IMR-90 (cell line): ENCODE measurements at places on chromosomes 2 and 18. TPM values are rescaled to one million over a fixed set of nuclear protein-coding genes. Genes with fewer than 3 reads are reported as not detected.

DNA sequence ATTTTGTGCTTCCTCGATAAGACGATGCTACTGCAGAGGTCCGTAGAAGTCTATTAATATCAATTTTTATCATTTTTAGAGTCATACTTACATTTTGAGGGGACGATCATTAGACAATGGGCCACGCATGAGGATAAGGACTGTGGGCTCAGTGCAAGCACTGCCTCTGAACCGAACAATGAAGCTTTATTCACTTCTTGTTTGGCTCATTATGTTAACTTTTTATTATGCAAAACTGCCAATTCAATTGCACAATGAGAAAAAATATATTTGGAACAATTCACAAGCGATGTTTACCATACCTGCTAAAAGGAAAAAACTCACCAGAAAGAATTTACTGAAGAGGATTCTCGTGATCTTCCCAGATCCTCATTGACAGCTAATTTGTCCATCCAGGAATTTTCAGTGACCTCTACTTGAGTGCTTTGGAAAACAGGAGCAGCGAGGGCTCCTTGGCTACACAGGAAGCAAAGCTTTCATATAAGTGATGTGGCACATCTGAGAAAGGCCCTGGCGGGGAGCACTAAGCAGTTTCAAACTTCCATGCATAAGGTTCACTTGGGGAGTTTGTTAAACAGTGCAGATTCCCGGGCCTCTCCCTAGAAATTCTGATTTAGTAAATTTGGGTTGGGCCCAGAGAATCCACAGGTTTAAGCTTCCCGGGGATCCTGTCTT lies 13.3 kb upstream of the CAPN13 start:
- DNase-seq = no peak

The ALPP gene
- total RNA-seq = not detected in 2 replicates

The IL36B gene
- not detected in 2 replicates for total RNA-seq

The GALNT13 gene
- not detected in 2 replicates for total RNA-seq

The MC2R gene
- not detected in 2 replicates for total RNA-seq

The ACMSD gene
- not detected in 2 replicates for total RNA-seq

The SCN7A gene
- total RNA-seq = 0.90 and 1.7 TPM in 2 replicates

GRCh38 chr2:216287251-216287650 lies 85.0 kb downstream of the MARCHF4 start:
- no peak for DNase-seq

DNA sequence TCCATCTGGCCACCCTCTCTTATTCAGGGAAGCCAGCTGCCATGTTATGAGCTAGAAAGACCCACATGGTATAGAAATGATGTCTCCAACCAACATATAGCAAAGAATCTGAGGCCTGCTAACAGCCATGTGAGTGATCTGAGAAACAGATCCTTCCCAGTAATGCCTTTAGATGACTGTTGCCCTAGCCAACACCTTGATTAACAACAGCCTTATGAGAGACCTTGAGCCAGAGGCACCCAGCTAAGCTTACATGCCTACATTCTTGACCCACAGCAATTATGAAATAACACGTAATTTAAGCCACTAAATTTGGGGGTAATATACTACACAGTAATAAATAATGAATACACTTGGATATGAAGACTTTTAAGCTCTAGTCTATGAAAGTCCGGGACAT lies 13.0 kb downstream of the KANSL1L start:
- no peak for DNase-seq
